ENCODE measurements at places on chromosomes 12 and 14.

- DNase-seq, result no peak
Observed at GRCh38 chr14:105061428-105062047, 3.7 kb downstream of the GPR132 start.

- DNase-seq, result no peak
Observed at GRCh38 chr14:50551877-50552276, 8.1 kb upstream of the ATL1 start.

DNA sequence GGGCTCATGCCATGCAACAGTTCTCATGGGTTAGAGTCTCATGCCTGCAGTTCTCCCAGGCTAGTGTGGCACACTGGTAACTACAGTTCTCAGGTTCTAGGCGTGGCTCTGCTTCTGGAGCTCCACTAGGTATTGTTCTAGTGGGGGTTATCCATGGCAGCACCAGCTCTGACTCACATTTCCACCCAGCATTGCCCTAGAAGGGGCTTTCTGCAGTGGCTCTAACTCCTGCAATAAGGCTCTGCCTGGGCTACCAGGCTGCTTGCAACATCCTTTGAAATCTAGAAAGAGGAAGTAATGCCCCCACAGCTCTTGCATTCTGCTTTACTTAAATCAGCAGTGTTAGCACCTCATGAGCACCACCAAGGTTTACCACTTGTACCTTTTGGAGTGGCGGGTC, 220.3 kb upstream of the ARID2 start:
- DNase-seq, result no peak

- no peak for DNase-seq
Observed at GRCh38 chr14:37791384-37792036, 196.1 kb downstream of the TTC6 start.

- DNase-seq, result no peak
Observed at GRCh38 chr14:68621400-68622365, 171.2 kb downstream of the ZFP36L1 start.

- peak; percentile 22 for DNase-seq
Observed at GRCh38 chr12:57001448-57001906, 4.9 kb downstream of the ZBTB39 start.

DNA sequence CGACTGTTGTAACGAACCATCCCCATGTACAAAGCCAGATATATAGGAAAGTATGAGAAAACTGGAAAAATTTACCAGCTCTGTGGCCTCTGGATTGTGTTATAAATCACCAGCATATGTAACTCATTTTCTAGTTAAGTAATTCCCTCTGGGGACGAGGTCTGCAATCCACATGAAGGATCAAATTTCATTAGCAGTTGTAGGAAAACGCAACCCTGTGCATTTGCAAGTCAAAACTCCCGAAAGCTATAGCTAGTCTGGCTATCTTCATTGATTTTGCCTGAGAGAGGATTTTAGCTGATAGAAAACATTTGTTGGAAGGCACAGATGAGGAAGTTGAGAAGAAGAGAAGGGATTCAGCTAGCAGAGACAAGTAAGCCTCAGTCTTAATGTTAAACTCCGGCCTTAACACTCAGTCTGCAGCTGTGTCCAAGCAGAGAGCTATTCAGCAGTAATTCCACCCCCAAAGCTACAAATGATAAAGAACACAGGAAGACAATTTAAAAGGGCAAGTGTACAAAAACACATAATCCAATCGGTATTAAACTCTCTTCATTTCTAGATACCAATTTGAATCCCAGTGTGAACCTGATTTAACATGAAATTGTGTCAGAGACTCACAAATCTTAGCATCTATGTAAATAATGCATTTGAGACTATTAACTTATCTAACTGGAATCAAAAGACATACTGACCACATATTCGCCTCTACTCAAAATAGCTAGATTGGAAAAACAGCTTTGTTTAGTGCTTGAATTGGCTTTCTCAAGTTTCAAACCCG, 54.2 kb upstream of the CERS5 start:
- peak; percentile 54 for DNase-seq

DNA sequence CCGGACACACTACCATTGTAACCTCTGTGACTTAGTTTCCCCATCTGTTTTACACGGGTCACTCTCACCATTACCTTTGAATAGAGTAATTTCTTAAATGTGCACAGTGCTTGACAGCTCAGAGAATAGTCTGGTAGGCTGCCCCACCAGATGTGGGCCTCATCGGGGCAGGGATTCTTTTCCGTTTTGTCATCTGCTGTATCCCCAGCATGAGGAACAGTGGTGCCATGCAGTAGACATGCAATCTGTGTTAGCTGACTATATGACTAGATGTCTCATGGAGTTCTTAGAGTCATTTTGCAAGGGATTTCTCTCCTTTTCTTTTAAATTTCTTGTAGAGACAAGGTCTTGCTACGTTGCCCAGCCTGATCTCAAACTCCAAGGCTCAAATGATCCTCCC, 44.9 kb upstream of the PLEKHG3 start:
- DNase-seq, result no peak

DNA sequence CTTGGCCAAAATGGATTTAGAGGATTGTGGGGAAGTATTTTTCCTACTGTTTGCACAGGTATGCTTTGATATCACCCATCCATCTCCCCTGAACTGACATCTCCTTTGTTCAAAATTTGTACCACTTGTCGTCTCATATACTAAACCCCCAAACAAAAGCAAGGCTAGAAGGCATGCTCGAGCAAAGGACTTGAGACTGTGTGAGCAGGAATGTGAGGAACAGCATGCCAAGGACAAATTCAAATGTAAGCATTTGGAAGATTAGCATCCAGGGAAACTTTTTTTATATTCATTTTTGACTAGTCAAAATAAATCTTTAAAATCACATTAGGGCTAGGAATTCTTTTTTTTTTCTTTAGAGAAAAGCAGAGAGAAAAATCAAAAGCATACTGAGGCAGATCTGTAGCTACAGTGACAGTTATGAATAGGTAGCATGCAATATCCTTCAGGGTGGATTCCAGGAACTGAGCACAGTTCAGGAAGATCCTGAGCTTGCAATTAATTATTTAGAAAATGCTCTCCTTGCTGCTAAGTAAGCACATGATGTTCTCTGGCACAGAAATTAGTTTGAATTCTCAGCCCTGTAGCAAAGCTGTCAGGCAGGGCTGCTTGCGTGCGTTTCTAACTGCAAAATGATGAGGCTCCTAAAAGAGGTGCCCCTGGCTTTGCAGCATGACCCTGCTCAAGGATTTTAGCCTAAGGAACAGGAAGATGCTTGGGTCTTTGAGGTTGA, 327.7 kb downstream of the LRIG3 start:
- DNase-seq, result no peak

- no peak for DNase-seq
Observed at GRCh38 chr14:100374876-100375265, 51.7 kb downstream of the SLC25A47 start.

- DNase-seq, result no peak
Observed at GRCh38 chr14:88493392-88494185, 61.2 kb downstream of the PTPN21 start.

DNA sequence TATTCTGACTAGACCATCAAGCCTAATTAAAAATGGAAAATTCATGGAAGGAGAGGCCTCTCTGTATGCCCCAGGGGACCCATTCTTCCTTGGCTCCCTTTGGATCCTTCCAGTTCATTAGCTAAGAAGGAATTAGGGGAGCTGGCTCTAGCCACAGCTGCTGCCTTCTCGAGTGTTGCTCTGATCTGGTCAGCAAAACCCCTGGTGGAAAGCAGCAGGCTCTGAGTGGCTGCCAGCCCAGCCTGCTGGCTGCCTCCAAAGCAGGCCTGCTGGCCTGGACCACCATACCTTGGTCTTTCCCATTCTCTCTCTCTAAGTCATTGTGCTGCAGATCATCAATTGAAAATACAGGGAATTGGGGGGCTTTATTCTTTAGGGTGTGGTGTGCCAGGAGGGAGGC, 29.0 kb upstream of the AKAP6 start:
- no peak for DNase-seq

DNA sequence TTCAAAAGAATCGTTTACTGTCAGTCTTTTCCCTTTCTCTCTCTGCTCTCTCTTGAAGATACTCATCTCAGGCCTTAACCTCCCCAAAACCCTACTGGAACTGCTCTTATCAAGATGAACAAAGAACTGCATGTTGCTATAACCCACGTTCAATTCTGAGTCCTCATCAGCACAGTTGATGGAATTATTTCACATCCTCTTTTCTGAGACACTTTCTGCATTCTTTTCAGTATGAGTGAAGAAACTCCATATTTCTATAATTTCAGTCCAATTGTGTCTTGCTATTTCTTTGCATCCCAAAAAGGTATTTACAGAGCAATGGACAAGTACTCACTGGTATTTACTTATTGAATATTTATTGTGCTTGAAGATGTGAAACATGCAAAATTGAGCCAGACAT, 160.1 kb upstream of the CPNE8 start:
- no peak for DNase-seq

DNA sequence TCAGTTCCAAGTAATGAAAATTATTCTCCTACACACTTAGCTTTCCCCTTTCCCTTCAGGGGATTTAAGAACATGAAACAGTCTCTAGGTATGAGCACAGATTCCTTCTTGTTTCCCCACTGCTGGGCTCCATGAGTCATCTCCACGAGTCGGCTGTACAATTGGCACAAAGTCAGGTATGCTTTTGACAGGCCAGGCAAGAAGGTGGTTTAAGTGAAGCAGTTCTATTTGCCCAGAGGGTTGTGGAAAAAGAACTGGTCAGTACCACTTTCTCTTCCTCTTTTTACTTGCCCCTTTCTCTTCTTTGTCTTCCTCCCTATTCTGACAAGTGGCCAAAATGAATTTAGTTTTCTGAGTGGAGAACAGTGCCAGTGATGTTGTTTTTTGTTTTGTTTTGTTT, 16.3 kb downstream of the DYNC1H1 start:
- DNase-seq, result no peak

DNA sequence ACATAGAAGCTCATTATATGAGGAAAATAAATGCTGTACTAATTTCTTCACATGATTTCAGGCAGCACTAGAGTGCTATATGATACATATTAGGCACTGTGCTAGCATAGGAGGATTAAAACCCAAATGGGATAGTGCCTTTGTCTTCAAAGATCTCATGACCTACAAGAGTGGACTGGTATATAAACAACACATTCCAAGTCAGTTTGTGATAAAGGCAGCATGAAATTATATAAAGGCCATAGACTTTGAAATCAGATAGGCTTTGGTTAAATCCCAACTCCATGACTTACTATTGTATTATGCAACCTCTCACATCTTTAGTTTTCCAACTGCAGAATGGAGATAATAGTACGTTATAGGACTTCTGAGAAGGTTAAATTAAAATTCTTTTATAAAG, 179.7 kb downstream of the RAD51B start:
- no peak for DNase-seq

GRCh38 chr12:106090591-106091445, 47.9 kb downstream of the NUAK1 start:
- no peak for DNase-seq

DNA sequence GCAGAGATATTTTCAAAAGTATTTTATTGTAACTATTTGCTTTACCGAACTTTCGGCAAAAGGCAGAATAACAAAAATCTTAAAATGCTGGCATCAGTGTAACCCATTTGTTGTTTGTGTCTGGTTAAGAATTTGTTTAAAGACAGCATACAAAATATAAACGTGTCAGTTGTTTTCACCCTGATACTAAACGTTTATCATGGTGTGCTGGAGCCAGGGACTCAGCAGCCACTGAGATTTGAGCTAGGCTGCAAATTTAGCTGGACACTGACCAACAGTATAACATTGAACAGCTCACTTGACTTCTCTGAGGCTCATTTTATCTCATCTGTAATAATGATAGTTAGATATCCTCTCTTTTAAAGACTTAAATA, 183.7 kb downstream of the TMTC3 start:
- no peak for DNase-seq

GRCh38 chr12:14314801-14315200, 50.7 kb upstream of the ATF7IP start:
- DNase-seq, result no peak

DNA sequence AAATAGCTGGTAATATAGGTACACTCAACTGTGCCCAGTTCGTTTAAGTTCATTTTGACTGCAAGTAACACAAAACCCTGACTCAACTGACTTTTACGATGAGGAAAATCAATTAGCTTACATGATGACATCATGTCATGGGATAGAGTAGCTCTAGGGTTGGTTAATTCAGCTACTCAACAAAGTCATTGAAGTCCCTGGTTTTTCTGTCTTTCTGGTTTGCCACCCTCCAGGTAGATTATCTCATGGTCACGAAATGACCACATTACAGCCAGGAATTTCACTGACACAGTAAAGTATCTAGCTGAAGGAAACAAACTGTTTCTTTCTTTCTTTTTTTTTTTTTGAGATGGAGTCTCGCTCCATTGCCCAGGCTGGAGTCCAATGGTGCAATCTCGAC, 68.5 kb upstream of the FUT8 start:
- no peak for DNase-seq

DNA sequence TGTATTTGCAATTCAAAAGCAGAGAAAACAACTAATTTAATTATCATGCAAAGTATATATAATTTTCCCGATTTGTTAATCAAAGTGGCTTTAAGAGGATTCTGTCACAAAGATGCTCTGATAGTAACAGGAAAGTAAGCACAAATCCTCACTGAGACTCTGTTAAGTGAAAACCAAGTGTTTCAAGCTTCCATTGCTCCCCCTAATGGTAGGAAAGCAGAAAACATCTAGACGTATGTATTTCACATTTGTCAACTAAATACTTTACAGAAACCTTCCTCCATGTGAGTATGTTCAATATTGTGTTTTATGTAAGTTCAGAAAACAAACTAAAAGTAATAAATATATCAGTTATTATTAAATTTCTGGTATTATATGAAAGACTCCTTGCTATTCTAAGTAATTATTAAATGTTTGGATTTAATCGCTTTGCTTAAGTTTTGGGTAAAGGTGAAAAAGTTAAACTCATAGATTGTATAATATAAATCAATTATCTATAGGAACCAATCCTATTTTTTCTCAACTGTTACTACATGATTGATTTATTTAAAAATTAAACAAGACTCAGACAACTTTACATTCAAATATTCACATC, 1.5 kb upstream of the NTS start:
- peak; percentile 7 for DNase-seq

DNA sequence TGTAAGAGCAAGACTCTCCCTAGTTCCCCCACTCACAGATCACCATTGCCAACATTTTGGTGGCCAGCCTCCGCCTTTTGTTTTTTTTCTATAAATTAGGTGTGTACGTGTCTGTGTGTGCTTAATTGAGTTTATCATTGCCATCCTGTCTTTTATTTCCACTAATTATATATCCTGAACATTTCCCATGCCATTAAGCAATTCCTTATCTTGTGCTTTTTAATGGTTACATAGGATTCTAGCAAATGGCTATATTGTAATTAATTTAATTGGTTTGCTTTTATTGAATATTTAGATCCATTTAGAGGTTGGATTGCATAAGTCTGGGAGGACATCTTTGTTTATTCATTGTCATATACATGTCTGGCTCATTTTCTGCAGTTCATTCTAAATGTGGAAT, 107.3 kb upstream of the RTL1 start:
- DNase-seq, result no peak

Measured in NCI-H187 (cell line).